ENCODE measurements at places on chromosomes 7 and 10.

GRCh38 chr7:148304456-148304855 is 286.1 kb upstream of the C7orf33 start:
- DNase-seq: no peak

- no peak for DNase-seq
Measured at GRCh38 chr10:60003651-60004523, 97.5 kb upstream of the CCDC6 start.

DNA sequence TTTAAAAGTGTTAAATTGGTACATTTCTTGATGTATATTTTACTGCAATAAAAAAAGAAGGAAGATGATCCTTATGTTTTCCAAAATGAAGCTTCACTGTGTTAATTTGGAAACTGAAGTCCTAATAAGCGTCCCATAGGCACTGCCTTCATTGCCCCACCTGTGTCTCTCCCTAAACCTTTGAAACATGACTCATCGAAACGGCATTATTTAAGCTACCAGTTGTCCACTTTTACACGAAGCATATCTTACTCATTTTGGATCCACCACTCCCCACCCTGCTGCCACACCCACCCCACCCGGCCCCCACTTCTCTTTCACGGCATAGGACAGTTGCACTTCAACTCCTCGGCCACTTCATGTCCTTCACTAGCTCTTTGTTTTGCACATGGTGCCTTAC is 85.5 kb downstream of the KIAA1549 start:
- no peak for DNase-seq

DNA sequence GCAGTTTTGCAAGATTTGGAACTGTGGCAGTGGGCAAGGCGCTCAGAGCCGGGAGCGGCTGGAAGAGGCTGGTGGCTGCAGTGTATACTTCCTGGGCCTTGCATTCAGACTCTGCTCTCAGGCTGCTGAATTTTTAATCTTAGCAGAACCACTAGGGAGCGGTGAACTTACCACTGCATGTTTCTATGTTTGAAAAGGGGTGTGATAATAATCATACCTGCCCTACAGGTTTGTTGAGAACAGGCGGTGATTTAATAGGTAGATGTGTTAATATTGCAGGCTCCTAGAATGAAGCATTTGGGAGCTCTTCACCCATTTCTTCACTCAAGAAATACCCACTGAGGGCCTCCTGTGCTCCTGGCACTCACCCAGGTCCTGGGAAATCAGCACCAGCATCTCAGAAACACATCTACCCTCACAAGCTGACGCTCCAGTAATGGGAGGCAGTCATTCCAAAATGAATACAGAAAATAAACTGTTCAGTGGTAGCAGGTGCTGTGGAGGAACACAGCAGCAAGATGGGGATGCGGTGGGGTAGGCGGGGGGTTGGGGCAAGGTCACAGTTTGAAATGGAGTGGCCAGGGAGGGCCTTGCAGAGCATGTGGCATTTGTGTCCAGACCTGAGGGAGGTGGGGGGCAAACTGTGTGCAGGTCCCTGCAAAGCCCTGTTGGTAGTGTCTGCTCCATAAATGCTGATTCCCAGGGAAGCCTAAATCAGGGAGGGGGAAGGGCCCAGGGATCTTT is 41.0 kb downstream of the VWA2 start:
- no peak for DNase-seq

- no peak for DNase-seq
Measured at GRCh38 chr10:30070001-30070685, 10.8 kb upstream of the JCAD start.

- DNase-seq: no peak
Measured at GRCh38 chr10:37222046-37222445, 96.6 kb downstream of the ANKRD30A start.

DNA sequence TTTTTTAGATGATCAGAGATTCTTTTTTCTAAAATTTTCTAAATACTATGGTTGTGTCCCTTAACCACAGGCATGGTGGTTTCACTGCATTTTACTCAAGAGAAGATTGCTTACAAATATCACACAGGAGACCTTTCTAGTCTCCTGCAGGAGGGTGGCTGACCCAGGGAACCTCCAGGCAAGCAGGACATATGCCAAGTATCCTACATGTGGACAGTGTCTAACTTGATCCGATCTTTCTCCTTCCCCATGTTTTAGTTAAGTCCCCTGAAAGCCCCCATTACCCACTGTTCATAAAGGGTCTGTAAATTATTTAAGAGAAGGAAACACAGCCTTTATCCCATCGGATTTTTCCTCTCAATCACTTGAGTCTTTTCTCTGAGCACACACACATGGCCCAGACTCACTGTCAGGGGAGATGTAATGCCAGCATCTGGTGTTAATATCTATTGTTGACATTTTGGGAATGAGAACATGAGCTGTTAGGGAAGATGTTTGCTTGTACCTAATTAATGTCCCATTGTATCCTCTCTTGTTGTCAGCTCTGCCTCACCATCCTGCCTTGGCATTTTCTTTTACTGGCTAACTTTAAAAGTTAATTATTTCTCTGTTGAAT is 755.2 kb downstream of the AUTS2 start:
- no peak for DNase-seq

- DNase-seq: no peak
Measured at GRCh38 chr10:29176845-29177832, 111.7 kb upstream of the LYZL1 start.

- DNase-seq: no peak
Measured at GRCh38 chr10:109932391-109932790, 9.1 kb upstream of the XPNPEP1 start.

GRCh38 chr7:55086413-55087201 is 67.8 kb downstream of the EGFR start:
- no peak for DNase-seq

DNA sequence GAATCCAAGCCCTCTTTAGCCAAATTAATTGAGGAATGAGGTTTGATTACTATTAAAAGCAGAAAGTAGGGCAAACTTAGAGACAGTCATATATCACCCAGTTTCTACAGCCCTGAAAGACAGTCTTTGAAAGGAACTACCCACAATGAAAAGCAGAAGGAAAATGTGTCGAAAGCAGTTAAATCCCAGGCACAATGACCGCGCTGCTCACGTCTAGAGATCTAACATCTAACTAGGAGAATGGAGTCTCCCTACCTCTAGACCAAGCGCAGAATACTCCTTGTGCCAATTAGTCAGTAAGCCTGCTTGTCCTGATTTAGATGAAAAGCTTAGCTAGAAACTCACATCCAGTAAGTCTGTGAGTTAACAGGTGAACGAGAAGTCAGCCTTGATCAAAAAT is 350.0 kb downstream of the FGFR2 start:
- no peak for DNase-seq

Measured in activated CD4-positive, alpha-beta T cell treated with anti-CD3 and anti-CD28 coated beads for 1 hour (primary cell).